ENCODE measurements at places on chromosomes 2 and 18.

DNA sequence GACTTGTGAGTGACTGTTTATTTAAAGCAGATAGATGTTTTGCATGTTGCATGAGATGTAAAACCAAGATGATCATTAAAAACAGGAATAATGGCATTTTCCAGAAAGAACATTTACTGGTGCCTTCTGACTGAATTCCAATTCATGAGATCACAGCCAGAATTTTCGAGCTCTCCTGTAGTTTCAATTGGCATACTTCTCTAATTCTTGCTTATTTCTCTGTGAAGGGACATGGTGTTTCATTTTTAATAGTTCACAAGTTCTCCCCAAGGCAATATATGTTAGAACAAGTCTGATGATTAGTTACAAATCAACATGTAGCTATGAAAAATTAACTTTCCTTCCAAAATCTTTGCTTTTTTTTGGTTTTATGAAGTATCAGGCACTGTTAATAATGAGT is 105.7 kb downstream of the PDE1A start:
- no peak for DNase-seq

GRCh38 chr18:66979009-66979408 is 375.1 kb upstream of the CDH19 start:
- no peak for DNase-seq

GRCh38 chr18:59208602-59209125 is 11.3 kb upstream of the GRP start:
- DNase-seq = no peak

DNA sequence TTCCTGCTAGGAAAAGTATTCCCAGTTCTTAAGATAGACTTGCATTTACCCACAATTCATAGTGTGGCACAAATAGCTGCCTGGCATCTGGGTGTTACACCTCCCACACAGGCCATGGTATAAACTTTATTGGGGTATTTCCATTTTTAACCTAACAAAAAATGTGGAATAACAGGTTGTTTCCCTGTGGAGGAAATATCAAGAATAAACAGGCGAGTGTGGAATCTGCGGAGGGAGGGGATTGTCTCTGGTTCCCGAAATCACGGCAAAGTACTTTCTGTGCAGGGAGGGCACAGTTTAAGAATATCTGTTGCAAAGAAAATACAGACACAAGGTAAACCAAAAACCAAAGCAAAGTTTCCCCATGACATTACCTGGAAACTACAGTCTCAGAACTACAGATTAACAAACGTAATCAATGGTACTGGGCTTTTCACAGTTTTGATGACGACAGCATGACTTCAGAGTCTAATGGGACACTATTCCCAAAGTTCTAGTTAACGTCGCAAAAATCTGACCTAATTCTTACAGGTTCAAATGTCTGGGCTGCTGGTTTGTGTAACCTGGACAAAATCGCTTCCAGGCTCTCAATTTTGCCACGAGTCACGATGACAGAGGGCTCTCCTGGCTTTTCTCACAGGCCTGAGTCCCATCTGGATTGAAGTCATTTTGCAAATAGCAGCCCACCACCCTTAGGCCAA is 1.4 kb downstream of the STARD7 start:
- no peak for DNase-seq

- DNase-seq = no peak
These were observed 432.6 kb downstream of the PARD3B start for GRCh38 chr2:204977914-204978313.

GRCh38 chr18:63208676-63209075 is 110.9 kb downstream of the BCL2 start:
- no peak for DNase-seq

GRCh38 chr2:7986431-7986830 is 695.4 kb upstream of the ID2 start:
- DNase-seq = no peak

GRCh38 chr18:1002653-1003178 is 98.0 kb downstream of the ADCYAP1 start:
- no peak for DNase-seq

DNA sequence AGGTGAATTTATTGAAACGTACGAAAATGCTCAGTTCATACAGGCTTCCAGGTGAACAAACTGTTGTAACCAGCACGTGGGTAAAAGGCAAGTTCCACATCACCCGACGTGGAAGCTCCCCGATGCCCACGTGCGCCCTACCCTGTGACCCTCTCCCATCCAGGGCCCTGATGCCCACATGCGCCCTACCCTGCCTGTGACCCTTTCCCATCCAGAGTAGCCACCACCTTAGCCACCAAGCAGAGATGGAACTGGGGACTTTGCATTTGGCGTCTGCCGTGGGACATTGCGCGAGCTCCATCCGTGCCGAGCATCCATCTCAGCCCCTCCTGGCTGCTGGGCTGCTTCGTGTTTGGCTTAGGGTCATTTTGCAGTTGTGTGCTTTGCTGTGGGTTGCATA is 37.5 kb downstream of the ANO7 start:
- no peak for DNase-seq

GRCh38 chr2:60140185-60140584 is 413.3 kb downstream of the BCL11A start:
- DNase-seq = no peak
